ENCODE measurements at places on chromosomes 1 and 21.

GRCh38 chr21:21713651-21714180 lies 715.5 kb downstream of the NCAM2 start:
- DNase-seq, result no peak

DNA sequence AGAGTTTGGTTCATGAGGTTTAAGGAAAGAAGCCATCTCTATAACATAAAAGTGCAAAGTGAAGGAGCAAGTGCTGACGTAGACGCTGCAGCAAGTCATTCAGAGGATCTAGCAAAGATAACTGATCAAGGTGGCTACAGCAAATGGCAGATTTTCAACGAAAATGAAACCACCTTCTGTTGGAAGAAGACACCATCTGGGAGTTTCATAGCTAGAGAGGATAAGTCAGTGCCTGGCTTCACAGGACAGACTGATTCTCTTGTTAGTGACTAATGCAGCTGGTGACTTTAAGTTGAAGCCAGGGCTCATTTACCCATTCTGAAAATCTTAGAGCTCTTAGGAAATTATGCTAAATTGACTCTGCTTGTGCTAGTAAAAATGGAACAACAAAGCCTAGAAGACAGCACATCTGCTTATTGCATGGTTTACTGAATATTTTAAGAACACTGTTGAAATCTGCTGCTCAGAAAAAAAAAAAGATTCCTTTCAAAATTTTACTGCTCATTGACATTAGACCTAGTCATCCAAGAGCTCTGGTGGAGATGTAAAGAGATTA lies 10.5 kb downstream of the MAEL start:
- no peak for DNase-seq

DNA sequence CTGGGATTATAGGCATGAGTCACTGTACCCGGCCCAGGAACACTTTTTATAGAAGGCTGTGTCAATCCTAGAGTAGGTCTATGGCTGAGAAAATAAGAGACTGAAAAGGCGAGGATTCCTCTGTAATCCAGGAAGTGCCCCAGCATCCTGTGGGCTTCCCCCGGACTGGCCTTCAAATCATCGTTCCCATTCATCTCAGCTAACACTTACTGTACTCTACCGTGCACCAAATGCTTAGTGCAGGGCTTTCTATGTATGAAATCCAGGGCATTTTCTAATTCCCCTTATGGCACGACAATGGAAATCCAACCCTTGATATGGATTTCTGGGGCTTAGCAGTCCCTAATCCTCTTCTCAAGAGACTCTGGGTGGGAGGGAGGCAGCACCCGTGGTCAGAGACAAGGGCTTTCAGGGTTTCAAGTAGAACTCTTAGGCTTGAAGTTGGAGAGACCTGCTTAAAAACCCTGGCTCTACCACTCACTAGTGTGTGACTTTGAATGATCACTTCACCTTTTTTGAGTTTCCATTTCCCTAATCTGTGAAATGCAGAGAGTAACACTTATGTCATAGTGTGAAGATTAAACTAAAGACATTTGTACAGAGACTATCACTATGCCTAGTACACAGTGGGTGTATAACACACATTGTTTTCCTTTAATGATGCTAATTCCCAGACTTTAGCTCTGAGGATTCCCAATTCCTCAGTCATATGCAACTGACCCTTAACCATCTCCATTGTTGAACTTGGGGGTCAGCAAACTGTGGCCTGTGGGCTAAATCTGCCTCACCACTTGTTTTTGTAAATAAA lies 20.3 kb downstream of the MECR start:
- DNase-seq, result no peak

DNA sequence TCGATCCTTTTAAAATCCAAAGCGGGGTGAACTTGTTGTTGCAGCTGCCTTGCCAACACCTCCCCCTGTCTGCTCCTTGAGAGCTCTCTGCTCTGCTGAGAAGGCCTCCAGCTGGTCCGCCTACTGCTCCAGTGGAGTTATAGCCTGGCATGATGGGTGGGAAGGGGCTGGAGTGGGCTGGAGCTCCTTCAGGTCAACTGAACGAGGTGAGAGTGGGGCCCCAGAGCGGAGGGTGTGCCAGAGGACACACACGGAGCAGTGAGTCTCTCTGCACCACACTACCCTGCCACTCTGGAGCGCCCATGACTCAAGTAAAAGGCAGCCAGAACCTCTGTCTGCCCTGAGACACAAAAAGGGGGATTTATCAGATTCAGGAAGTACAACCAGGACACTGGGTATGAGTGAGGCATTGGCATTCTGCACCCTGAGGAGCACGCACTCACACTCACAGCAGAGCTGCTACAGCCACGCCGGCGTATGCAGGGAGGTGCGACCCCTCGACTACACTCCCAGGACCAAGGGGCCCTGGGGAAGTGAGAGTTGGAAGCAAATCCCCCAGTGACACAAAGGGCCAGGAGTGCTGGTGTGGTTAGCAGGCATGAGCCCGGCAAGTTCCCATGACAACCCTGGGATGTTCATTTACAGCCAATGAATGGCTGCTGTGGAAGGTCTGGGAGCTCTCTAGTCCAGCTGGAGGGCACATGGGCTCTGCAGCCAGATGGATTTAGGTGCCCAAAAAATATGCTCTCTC lies 28.0 kb upstream of the EVA1B start:
- no peak for DNase-seq

DNA sequence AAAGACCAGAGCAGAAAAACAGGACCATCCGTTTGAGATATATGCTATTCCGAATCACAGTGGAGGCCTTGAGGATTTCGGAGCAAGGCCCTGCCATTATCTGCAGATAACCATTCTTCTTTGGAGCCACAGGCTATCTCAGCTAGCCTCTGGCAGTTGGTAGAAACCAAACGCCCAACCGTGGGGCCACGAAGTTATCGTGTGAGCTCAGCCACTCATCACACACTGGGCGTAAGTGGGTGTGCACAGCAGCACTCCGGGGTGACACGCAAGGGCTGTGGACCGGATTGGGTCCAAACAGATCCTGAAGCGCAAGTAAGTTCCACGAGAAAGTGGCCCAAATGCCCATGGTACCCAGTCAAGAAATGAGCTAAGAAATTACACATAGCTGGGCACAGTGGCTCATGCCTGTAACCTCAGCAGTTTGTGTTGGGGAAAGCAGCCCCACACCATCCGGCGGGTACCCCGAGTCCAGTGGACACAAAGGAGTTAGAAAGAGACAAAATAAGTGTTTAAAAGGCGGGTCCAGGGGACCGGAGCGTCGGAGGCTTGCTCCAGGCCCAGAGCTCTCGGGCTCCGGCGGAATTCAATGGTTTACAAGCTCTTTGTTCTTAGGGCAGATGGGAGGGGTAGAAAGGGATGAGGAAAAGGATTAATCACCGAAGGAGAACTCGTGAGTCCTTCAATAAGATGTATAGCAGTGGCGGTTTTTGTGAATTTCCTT lies 130.6 kb downstream of the LIPI start:
- no peak for DNase-seq
